A549 treated with CpdA at 1 μM for 4 hours (cell line): ENCODE measurements at places on chromosomes 2 and 18. TPM values are rescaled to one million over a fixed set of nuclear protein-coding genes. Genes with fewer than 3 reads are reported as not detected.

Gene UBE2E3
- total RNA-seq: 71.1 to 95.8 TPM (median 79.0 TPM) in 5 replicates

Gene DSC3
- total RNA-seq: 1.3 to 2.1 TPM (median 1.8 TPM) in 5 replicates

Gene WDR54
- total RNA-seq: 72.5 to 92.0 TPM (median 82.3 TPM) in 5 replicates

Gene DYNC2LI1
- 12.4 to 20.2 TPM (median 13.1 TPM) in 5 replicates for total RNA-seq

Gene SCN2A
- total RNA-seq: 0.01 TPM in 1 of 5 replicates, not detected in the others

Gene CELF4
- total RNA-seq: not detected in 5 replicates

Gene GLB1L
- 5.6 to 10.6 TPM (median 6.3 TPM) in 5 replicates for total RNA-seq

Gene OSBPL6
- total RNA-seq: 6.5 to 7.9 TPM (median 7.0 TPM) in 5 replicates

Gene ATG16L1
- total RNA-seq: 47.2 to 52.3 TPM (median 49.1 TPM) in 5 replicates

Gene VWA3B
- total RNA-seq: 0.02 to 0.43 TPM (median 0.18 TPM) in 4 of 5 replicates, not detected in the other

Gene CFAP65
- total RNA-seq: 0.10 to 0.34 TPM (median 0.14 TPM) in 5 replicates

Gene UGT1A3
- 0.08 to 0.23 TPM (median 0.13 TPM) in 3 of 5 replicates, not detected in the others for total RNA-seq

Gene ANXA4
- 310 to 373 TPM (median 348 TPM) in 5 replicates for total RNA-seq

Gene MMADHC
- total RNA-seq: 91.0 to 111 TPM (median 92.2 TPM) in 5 replicates

Gene RAB6D
- total RNA-seq: 0.01 TPM in 1 of 5 replicates, not detected in the others

Gene DAW1
- total RNA-seq: 1.6 to 3.1 TPM (median 1.9 TPM) in 5 replicates

Gene PCARE
- not detected in 5 replicates for total RNA-seq

Gene GKN2
- 2.6 to 3.8 TPM (median 3.4 TPM) in 5 replicates for total RNA-seq
